HFFc6 (cell line): ENCODE measurements at places on chromosomes 2 and 18. TPM values are rescaled to one million over a fixed set of nuclear protein-coding genes. Genes with fewer than 3 reads are reported as not detected.

GRCh38 chr18:41923446-41923845 lies 31.6 kb upstream of the PIK3C3 start:
- DNase-seq, result no peak

DNA sequence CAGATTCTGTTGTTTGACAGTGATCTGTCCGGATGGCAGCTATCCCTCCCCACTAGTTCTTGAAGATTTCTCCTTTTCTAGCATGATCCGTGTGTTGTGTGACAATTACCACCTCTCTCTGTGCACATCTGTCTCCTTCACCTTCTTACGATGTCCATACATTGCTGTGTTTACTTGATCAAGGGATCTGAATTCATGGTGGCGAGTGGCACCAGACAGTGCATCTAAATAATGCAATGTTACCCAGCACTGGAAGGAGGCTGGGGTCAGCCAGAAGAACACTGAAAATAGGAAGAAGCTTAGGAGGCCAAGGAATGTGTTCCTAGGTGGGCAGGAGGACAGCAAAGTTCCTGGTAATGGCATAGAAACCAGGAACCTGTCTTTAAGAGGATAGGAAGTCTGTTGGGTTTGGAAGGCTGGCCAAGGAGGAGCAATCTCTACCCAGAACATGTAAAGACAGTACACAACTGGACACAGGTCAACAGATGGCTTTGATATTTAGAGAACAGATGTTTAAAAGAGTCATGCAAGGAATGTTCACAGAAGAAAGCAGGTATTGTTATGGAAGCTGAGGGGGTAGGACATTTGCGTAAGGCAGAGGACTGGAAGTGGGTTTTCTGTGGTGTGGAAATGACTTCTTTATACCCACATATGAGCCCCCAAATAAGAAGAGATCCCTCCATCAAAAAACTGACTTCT lies 126.4 kb downstream of the HRH4 start:
- no peak for DNase-seq

Gene M1AP
- total RNA-seq, result 0.15 to 0.34 TPM (median 0.17 TPM) in 3 replicates

GRCh38 chr2:26655611-26656195 lies 14.5 kb upstream of the CIB4 start:
- DNase-seq, result no peak

GRCh38 chr18:68564961-68565360 lies 149.9 kb downstream of the TMX3 start:
- DNase-seq, result no peak

DNA sequence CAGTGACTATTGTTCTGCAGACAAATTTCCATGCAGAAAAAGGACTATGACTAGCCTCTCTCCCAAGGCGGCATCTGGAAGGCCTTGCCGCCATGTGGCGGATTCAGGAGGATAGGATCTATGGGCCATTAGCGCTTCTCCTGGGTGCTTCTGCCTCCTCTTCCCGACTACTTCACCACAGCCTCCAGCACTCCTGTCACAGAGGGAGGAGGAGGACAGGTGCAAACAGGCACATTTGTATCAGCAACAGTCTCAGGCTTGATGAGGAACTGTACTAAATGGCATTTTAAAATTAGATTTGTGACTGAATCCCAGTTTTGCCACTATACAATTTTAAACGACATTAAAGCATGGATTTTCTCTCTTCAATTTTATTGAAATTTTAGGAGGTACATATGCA lies 114.9 kb downstream of the NOL10 start:
- DNase-seq, result no peak

Gene ARHGAP25
- total RNA-seq, result not detected in 3 replicates

Gene GRP
- total RNA-seq, result not detected in 3 replicates

Gene GREB1L
- total RNA-seq, result 1.9 to 9.0 TPM (median 7.4 TPM) in 3 replicates

GRCh38 chr2:20148923-20149702 lies 75.8 kb downstream of the SDC1 start:
- DNase-seq, result peak; percentile 96

DNA sequence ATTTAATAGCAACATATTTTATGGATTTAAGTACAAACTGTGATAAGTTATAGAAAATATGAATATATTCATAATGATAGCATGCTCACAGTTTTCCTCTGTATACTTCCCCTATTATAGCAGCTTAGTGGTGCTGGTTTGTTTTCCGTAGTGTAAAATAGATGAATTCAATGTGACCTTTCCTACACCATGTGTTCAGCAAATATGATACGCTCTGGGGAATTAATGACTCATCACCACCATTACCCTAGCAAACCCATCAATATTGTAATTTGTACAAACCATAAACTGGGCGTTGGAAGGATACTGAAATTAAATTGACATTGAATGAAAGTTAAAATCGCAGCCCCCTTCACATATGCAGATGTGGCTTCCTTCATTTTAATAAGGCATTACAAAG lies 58.7 kb upstream of the CDH19 start:
- no peak for DNase-seq

GRCh38 chr18:58032233-58032632 lies 11.8 kb upstream of the NEDD4L start:
- no peak for DNase-seq

DNA sequence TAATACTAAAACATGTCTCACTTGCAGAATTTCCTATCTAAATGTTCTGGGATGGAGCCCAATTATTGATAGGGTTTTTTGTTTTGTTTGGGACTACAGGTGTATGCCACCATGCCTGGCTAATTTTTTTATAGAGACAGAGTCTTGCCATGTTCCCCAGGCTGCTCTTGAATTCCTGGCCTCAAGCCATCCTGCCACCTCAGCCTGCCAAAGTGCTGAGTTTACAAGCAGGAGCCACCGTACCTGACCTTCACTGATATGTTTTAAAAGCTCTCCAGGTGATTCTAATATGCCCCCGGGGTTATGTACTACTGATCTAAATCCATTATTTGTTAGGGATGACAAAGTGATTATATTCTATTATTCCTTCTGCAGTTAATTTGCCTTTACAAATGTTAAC lies 2.2 kb downstream of the ELAC1 start:
- DNase-seq, result no peak

Gene RND3
- total RNA-seq, result 451 to 655 TPM (median 610 TPM) in 3 replicates

DNA sequence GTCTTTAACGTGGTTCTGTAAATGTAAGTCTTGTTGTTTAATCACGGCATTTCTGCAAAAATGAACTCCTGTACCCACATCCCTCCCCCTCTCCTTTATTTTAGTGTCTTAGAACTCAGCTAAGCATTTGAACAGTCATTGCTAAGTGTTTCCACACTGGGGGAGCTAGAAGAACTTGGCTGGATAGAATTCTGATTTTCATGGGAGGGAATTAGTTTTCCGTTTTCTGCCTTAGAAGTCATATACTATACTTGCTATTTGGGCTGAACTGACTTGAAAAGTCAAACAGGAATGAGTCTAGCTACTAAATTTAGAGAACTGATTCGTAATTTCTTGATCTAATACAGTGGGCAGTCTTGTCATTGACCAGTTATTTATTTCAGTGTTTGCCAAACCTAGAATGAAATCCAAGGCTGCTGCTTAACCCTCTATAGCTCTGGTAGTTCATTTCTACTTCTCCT lies 61.1 kb downstream of the FMNL2 start:
- peak; percentile 36 for DNase-seq

Gene AP1S3
- total RNA-seq, result 7.5 to 9.6 TPM (median 9.5 TPM) in 3 replicates

DNA sequence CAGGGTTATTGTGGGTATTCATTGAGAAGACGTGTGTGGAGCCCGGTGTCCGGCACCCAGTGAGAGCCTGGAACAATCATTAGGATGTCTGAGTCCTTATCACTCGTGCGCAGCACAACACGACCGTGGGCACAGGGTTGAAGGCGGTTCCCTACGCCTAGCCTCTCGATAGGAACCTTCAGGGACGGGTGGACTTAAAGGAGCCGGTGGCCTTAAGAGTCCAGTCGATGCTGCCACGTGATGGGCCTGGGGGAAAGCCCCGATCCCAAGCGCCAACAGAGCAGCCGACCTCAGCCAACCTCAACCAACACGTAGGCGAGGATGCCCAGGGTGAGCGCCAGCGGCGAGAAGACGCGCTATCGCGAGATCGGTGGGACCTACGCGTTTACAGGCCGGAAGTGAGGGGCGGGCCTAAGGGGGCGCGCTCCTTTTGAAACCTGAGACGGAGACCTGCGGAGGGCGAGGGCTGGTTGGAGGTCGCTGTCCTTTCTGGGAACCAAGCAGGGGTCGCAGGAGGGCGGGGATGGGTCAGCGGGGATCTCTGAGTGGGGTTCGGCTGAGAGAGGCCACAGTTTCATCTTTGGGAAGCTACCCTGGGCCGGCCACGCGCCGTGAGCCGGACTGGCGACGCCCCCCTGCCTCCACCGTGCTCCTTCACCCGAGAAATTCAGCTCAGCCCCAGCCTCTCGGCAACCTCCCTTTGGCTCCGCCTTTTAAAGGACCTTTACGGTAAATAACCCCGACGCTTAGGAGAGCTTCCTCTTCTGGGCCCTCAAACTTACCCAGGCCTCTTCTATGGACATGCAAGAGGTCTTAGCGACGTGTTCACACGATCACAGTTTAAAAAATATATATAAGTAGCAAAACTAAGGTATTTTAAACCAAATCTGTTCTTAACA lies 28.3 kb downstream of the WNT10A start:
- DNase-seq, result no peak

GRCh38 chr18:41647914-41648313 lies 307.1 kb upstream of the PIK3C3 start:
- no peak for DNase-seq

Gene DPP10
- not detected in 3 replicates for total RNA-seq

DNA sequence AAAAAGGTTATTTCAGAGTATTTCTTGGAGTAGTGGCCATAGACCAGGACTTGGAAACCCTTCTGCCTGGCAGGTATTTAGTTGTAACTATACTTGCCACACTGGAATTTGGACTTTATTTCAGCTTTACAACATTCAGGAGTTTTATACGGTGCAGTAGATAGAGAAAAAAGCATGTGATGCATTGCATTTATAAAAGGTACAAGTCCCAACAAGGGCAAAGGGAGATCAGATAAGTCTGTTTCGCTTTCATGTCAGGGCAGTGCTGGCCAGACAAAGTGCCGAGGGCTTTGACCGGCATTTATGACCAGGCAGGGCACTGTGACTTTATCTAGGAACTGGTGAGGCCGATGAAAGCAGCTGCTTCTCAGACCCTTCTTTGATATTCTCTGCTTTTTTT lies 145.4 kb downstream of the RTN4 start:
- no peak for DNase-seq

Gene LPIN1
- 17.5 to 21.9 TPM (median 20.1 TPM) in 3 replicates for total RNA-seq

DNA sequence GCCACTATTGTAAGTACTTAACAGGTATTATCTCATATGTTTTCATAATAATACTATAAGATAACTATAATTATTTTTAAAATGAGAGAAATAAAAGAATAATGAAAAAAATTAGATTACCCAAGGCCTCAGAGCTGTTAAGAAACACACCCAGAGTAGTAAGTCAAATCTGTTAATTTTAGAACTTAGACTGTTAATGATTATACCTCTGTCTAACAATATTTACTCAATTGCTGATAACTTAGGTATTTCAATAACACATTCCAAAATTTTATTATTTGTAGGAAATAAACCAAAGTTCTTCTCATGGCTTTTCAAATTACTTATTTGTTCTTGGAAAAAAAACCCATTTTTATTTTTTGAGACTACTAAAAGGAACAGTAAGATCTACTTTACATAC lies 227.5 kb upstream of the KCNH7 start:
- DNase-seq, result no peak

Gene ZSWIM2
- not detected in 3 replicates for total RNA-seq

- no peak for DNase-seq
Measured at GRCh38 chr2:3490191-3491170, 28.9 kb downstream of the ADI1 start.

Gene CNGA3
- total RNA-seq, result 0.26 to 0.87 TPM (median 0.35 TPM) in 3 replicates

GRCh38 chr2:226423498-226423960 lies 376.1 kb downstream of the IRS1 start:
- no peak for DNase-seq

Gene GLI2
- 37.9 to 41.9 TPM (median 39.6 TPM) in 3 replicates for total RNA-seq

- DNase-seq, result peak; percentile 57
Measured at GRCh38 chr2:72572501-72572900, 253.3 kb downstream of the EXOC6B start.

Gene TRIB2
- total RNA-seq, result 17.3 to 22.9 TPM (median 22.6 TPM) in 3 replicates

GRCh38 chr2:29417630-29418029 lies 302.4 kb downstream of the CLIP4 start:
- DNase-seq, result no peak

DNA sequence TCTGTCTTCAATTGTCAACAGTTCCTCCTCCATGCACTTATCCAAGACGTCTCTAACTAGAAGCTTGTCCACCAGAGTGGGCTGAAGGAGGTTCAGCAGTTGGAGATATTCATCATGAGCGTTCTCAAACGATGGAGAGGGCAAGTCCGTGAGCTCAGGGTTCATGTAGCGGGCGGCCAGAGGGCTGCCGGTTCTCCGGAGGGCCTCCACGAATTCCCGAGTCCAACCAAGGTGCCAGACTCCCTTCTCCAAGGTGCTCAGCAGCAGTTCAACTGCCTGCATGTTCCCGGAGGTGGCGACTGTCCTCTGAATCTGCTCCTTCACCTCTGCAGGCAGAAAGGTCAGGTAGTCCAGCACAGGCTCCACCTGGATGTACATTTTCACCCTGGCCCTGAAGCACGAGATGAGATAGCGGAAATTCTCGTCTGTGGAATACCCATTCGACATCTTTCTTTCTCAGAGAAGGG lies 590 bp downstream of the IFIH1 start:
- peak; percentile 8 for DNase-seq

Gene ADCYAP1
- not detected in 3 replicates for total RNA-seq

DNA sequence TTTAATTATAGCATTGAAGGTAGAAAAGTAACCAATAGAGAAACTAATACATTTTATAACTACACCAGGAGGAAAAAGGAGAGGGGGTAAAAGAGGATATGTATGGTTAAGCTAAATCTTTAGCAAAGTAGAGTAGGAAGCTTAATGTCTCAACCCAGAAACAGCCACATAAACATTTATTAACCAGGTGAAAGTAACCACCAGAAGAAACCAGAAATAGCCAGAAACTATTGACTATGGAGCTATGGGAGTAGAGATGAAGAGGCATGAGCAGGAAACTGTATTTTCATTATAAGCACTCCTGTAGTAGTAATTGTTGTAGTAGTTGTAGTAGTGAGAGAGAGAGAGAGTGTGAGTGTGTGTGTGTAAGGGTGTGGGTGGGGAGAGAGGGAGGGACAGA lies 617.5 kb upstream of the CHAC2 start:
- no peak for DNase-seq

Gene TUBA3E
- total RNA-seq, result not detected in 2 replicates

DNA sequence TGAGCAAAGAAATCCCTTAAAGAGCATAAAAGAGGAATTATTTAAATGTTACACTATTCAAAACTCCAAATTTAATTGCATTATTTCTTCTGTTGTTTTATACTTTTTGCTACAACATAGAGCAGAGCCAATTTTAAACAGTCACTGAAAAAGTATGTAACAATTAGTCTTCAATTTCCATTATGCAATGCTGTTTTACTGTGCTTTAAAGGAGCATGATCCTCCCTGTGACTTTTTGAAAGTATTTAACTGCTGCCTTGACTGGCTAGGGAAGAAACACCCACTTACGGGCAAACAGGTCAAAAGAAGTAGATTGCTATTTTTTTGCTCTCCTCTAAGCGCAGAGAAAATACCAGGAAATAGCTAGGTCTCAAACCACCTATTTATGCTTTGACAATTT lies 217.4 kb upstream of the GCFC2 start:
- no peak for DNase-seq

Gene NGEF
- total RNA-seq, result 0.28 to 0.35 TPM in 2 of 3 replicates, not detected in the other
